ENCODE measurements at places on chromosomes 4 and X.

GRCh38 chrX:22220941-22221340, 51.8 kb upstream of the CBLL2 start:
- DNase-seq: no peak
- no peaks in the 10 kb centered on the region for H3K4me1 ChIP-seq
- peaks cover 14% of the 10 kb centered on the region for H3K36me3 ChIP-seq
- no peak overlapping the region for H3K4me3 ChIP-seq
- no peaks in the 10 kb centered on the region for H3K27me3 ChIP-seq
- H3K27ac ChIP-seq: no peak overlapping the region

- H3K36me3 ChIP-seq: peaks cover 9% of the 10 kb centered on the region
- H3K27ac ChIP-seq: no peak overlapping the region
These were observed 31.9 kb downstream of the ACSL1 start for GRCh38 chr4:184793735-184794355.

- H3K36me3 ChIP-seq: no peaks in the 10 kb centered on the region
- no peaks in the 10 kb centered on the region for H3K27me3 ChIP-seq
- no peak for DNase-seq
- no peak overlapping the region for H3K4me3 ChIP-seq
These were observed 1989.0 kb downstream of the C4orf33 start for GRCh38 chr4:131084997-131085396.

- H3K4me3 ChIP-seq: no peak overlapping the region
- H3K36me3 ChIP-seq: no peaks in the 10 kb centered on the region
- H3K4me1 ChIP-seq: no peaks in the 10 kb centered on the region
- DNase-seq: no peak
- no peak overlapping the region for H3K27ac ChIP-seq
These were observed 136.6 kb downstream of the PDGFRA start for GRCh38 chr4:54365691-54366090.

DNA sequence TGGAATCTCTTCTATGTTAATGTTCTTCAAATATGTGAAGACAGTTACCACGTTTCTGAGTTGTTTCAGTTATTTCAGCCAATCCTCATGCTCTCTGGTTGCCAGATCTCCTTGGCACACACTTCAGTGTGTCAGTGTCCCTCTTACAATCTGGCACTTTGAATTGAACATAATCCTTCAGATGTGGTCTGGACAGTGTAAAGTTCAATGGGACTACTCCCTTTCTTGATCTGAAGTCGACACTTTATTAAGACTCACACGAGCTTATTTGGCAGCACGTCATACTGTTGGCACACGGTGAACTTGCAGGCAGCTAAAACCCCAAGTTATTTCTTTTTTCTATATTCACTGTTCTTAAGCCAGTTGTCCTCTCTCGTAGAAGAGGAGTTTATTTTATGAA, 28.2 kb downstream of the ARSJ start:
- H3K4me1 ChIP-seq: peaks cover 4% of the 10 kb centered on the region
- H3K27me3 ChIP-seq: peaks cover 4% of the 10 kb centered on the region
- no peaks in the 10 kb centered on the region for H3K36me3 ChIP-seq
- no peak overlapping the region for H3K27ac ChIP-seq
- H3K4me3 ChIP-seq: no peak overlapping the region
- DNase-seq: no peak

DNA sequence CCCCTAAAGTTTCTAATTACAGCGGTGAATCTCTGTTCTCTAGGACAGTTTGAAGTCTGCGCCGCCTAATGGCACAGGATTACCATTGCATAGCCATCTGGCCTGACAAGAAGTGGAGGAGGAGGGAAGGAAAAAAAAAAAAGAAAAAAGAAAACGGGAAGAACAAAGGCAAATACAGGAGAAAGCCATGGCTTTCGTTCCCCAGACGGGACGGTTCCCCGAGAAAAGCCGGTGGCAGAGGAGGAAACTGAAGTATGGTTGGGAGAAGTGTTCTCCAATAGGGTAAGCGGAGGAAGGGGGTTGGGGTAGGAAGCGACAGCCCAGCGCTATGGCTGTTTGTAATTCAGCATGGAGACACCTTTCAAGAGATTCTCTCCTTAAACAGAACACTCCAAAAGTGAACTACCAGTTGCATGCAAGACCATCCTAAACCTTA, 80.8 kb downstream of the HMGN5 start:
- no peaks in the 10 kb centered on the region for H3K27me3 ChIP-seq
- H3K4me3 ChIP-seq: peak overlapping the region; percentile 95
- DNase-seq: peak; percentile 24

- no peak overlapping the region for H3K27ac ChIP-seq
- peaks cover 11% of the 10 kb centered on the region for H3K27me3 ChIP-seq
- no peak for DNase-seq
These were observed 6.8 kb upstream of the CXorf66 start for GRCh38 chrX:139972113-139972512.

- peak; percentile 53 for DNase-seq
- peak overlapping the region; percentile 83 for H3K27ac ChIP-seq
- H3K27me3 ChIP-seq: no peaks in the 10 kb centered on the region
- H3K4me1 ChIP-seq: peaks cover 40% of the 10 kb centered on the region
These were observed 606.0 kb downstream of the BCOR start for GRCh38 chrX:39491548-39492297.

DNA sequence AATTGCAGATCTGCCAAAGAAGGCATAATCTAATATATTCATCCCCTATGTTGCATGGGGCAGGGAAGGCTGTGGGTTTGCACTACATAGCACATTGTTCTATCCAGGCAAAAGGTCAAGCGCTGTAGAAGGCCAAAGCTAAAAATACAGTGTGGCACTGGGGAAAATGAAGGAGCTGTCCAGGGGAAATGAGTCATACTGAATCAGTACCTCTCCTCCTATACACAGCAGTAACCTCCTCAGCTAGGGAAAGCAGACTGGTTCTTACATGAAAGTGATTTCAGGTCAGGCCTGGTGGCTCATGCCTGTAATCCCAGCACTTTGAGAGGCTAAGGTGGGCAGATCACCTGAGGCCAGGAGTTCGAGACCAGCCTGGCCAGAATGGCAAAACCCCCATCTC, 31.0 kb upstream of the SLC25A4 start:
- no peaks in the 10 kb centered on the region for H3K36me3 ChIP-seq
- DNase-seq: no peak
- no peak overlapping the region for H3K27ac ChIP-seq

DNA sequence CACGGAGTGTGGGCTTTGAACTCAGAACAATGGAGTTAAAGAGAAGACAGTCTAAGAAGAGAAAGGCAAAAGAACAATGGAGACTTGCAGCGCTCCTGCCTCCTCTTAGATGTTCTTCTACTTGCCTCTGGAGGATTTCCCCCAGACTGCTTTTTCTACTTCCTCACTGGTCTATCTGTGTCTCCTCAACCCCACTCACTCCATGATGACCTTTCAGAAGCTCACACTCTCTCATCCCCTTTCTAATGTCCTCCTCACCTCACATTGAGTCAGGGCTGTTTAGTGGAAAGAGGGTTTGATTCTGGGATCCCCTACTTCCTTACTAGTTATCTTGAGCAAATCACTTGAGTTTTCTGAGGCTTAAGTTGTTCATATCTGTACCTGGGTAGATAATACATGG, 12.2 kb upstream of the HERC6 start:
- no peaks in the 10 kb centered on the region for H3K36me3 ChIP-seq
- no peaks in the 10 kb centered on the region for H3K27me3 ChIP-seq

- H3K4me1 ChIP-seq: no peaks in the 10 kb centered on the region
- no peak overlapping the region for H3K27ac ChIP-seq
- no peak for DNase-seq
- H3K36me3 ChIP-seq: no peaks in the 10 kb centered on the region
- no peak overlapping the region for H3K4me3 ChIP-seq
These were observed 75.9 kb upstream of the CPEB2 start for GRCh38 chr4:14926368-14926767.

GRCh38 chr4:76905521-76905920, 7.6 kb upstream of the SOWAHB start:
- no peak overlapping the region for H3K4me3 ChIP-seq
- H3K36me3 ChIP-seq: no peaks in the 10 kb centered on the region
- no peaks in the 10 kb centered on the region for H3K27me3 ChIP-seq
- DNase-seq: no peak
- no peak overlapping the region for H3K27ac ChIP-seq

GRCh38 chr4:111449657-111450056, 695.6 kb upstream of the FAM241A start:
- no peaks in the 10 kb centered on the region for H3K36me3 ChIP-seq
- H3K27me3 ChIP-seq: no peaks in the 10 kb centered on the region
- no peak overlapping the region for H3K27ac ChIP-seq
- H3K4me3 ChIP-seq: no peak overlapping the region

GRCh38 chrX:149039057-149039456, 466.0 kb downstream of the IDS start:
- H3K4me3 ChIP-seq: no peak overlapping the region
- H3K4me1 ChIP-seq: no peaks in the 10 kb centered on the region
- no peak for DNase-seq
- H3K36me3 ChIP-seq: no peaks in the 10 kb centered on the region
- H3K27me3 ChIP-seq: no peaks in the 10 kb centered on the region

DNA sequence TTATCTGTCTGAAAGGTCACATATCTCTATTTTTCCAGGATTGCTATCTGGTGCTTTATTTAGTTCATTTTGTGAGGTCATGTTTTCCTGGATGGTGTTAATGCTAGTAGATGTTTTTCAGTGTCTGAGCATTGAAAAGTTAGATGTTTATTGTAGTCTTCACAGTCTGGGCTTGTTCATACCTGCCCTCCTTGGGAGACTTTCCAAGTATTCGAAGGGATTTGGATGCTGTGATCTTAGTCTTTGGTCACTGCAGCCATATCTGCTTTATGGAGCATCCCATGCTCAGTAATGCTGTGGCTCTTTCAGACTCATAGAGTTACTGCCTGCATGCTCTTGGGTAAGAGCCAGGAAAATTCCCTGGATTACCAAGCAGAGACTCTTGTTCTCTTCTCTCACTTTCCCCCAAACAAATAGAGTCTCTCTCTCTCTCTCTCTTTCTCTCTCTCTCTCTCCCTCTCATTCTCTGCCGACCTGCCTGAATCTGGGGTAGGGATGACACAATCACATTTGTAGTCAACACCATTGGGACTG, 130.0 kb downstream of the AR start:
- no peak overlapping the region for H3K4me3 ChIP-seq
- no peaks in the 10 kb centered on the region for H3K4me1 ChIP-seq
- H3K27me3 ChIP-seq: no peaks in the 10 kb centered on the region
- H3K27ac ChIP-seq: no peak overlapping the region
- H3K36me3 ChIP-seq: no peaks in the 10 kb centered on the region
- DNase-seq: no peak

- H3K27ac ChIP-seq: no peak overlapping the region
- H3K27me3 ChIP-seq: no peaks in the 10 kb centered on the region
- H3K4me1 ChIP-seq: no peaks in the 10 kb centered on the region
- DNase-seq: no peak
- no peak overlapping the region for H3K4me3 ChIP-seq
These were observed 14.8 kb upstream of the PPARGC1A start for GRCh38 chr4:23904639-23905071.

GRCh38 chr4:94746746-94747145, 11.0 kb upstream of the BMPR1B start:
- no peaks in the 10 kb centered on the region for H3K4me1 ChIP-seq
- no peak for DNase-seq
- no peak overlapping the region for H3K4me3 ChIP-seq

DNA sequence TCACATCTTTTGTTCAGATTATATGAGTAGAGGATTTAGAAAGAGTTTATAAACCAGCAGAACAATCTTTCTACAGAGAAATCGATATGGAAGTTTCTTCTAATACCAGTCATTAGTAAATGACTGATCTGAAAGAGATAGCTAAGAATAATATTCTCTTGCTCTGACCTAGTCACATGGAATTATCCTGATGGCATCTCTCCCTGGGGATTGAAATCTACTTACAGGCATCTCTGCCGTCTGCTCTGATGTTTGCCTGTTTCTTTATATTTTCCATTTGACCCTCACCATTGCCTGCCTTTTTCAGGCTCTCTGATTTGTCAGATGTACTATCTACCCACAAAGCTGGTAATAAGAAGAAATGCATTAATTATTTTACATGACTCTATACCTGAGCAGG, 1157.3 kb downstream of the PCDH7 start:
- H3K4me1 ChIP-seq: no peaks in the 10 kb centered on the region
- no peaks in the 10 kb centered on the region for H3K27me3 ChIP-seq
- H3K4me3 ChIP-seq: no peak overlapping the region
- DNase-seq: no peak
- no peaks in the 10 kb centered on the region for H3K36me3 ChIP-seq
- no peak overlapping the region for H3K27ac ChIP-seq

GRCh38 chr4:124152132-124152531, 560.4 kb downstream of the ANKRD50 start:
- no peaks in the 10 kb centered on the region for H3K36me3 ChIP-seq
- peaks cover 3% of the 10 kb centered on the region for H3K27me3 ChIP-seq
- H3K27ac ChIP-seq: no peak overlapping the region
- no peaks in the 10 kb centered on the region for H3K4me1 ChIP-seq
- DNase-seq: no peak

- no peak for DNase-seq
- H3K36me3 ChIP-seq: no peaks in the 10 kb centered on the region
- H3K4me3 ChIP-seq: no peak overlapping the region
- no peak overlapping the region for H3K27ac ChIP-seq
- no peaks in the 10 kb centered on the region for H3K4me1 ChIP-seq
- H3K27me3 ChIP-seq: peaks cover 5% of the 10 kb centered on the region
These were observed 270.8 kb downstream of the PTTG2 start for GRCh38 chr4:38230821-38231563.

- no peaks in the 10 kb centered on the region for H3K4me1 ChIP-seq
- no peaks in the 10 kb centered on the region for H3K27me3 ChIP-seq
- no peaks in the 10 kb centered on the region for H3K36me3 ChIP-seq
- H3K4me3 ChIP-seq: no peak overlapping the region
- H3K27ac ChIP-seq: no peak overlapping the region
These were observed 439.4 kb downstream of the RAPGEF2 start for GRCh38 chr4:159542296-159542695.

Measured in activated naive CD8-positive, alpha-beta T cell treated with anti-CD3 and anti-CD28 coated beads for 36 hours (primary cell).